ENCODE measurements at places on chromosomes 2 and 18.

DNA sequence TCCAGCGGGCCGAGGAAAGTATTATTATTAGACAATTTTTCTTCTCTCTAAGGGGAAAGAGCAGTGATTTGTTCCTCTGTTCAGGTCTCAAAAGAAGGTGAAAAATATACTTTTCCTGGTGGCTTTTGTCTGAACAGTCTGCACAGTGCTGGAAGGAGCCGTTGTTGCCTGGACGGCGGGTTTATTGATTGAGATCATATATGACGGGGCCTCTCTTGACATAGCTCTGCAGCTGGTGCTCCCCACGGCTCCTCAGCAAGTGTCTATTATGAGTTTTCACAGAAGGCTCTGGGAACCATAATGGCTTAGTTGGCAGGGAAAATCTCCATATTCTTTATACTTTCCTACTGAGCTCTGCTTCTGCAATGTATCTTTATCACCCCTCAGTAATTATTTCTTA, 42.9 kb downstream of the FSHR start:
- DNase-seq: no peak

- peak; percentile 59 for DNase-seq
Measured at GRCh38 chr2:75053484-75054112, 95.2 kb downstream of the POLE4 start.

- DNase-seq: no peak
Measured at GRCh38 chr2:109175350-109175678, 46.3 kb downstream of the SH3RF3 start.

GRCh38 chr18:6598657-6599056, 130.9 kb upstream of the ARHGAP28 start:
- DNase-seq: no peak

DNA sequence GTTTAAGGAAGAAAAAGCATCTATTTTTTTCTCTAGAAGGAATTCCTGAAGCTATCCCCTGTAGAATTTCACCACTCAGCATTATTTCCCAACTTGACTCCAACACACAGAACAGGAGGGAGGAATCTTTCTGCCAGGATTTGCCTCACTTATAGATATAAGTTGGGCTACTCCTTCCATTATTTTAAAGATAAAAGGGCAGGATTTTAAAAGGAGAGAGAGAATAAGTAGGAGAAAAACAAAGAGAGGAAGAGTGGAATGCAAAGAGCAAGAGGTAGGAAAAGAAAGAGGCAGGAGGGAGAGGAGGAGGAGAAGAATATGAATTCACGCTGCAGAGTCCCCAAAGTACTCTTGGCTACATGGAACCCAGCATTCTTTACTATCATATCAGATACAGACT, 182.5 kb downstream of the TCF4 start:
- no peak for DNase-seq
